ENCODE measurements at places on chromosomes 12 and 14.
A peak's percentile ranks its signal among the peaks of the same experiment; 100 is the strongest.

GRCh38 chr14:74217672-74218448 lies 21.4 kb upstream of the VSX2 start:
- DNase-seq: peak; percentile 84

- DNase-seq: no peak
Measured at GRCh38 chr14:73365727-73366126, 92.6 kb downstream of the NUMB start.

DNA sequence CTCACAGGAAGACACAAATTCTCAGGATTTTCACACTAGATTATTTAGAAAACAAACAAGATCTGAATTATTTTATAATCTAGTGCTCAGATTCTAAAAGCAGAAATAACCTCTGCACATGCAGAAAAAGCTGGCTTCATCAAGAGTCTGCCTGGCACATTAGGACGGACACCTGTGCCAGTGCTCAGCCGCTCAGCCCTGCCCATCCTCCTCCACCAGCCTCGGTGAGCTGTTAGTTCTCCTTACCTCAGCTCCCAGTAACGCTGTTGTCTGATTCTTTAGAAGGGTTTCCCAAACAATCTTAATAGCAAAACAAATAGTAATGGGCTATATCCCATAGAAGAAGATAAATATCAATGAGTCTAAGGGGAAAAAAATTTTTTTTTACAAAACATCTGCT lies 27.7 kb downstream of the DUSP16 start:
- no peak for DNase-seq

DNA sequence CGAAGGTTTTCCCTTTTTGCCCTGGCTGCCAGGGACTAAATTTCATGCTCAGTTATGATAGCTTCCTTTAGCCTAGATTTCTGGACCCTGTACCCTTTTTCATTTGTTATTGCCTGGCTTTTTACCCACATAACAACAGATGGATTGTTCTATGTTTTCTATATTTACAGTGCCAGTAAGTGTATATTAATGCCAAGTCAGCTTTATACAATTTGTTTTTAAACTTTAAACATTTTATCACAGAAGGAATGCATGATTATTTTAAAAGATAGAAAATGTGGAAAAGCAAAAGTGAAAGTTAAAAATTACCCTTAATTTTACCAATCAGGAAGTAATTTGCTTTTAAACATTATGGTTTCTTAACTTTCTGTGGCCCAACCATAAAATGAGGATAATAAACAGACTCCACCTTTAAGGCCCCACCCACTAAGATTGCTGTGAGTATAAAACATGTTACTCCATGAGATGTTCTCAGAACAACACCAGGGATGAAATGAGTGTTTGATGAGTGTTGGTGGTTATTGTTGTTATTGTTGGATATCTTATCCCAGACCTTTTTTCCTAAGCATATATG lies 496.8 kb downstream of the EGLN3 start:
- no peak for DNase-seq

DNA sequence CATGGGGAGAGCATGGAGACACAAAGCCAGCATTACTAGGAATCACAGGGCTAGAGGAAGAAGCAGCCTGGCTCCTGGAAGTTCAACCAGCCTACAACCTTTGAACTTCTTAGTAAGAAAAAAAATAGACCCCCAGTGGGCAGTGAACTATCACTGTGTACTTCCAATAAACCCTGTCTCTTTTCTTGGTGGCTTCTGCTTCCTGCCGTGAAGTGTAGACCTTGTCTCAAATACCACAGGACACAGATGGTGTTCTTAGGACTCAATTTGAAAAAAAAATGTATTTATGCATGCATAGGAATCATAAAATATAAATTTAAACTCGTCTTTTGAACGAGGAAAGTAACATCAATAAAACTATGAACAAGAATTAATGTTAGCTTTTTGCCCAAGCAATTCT lies 3.6 kb upstream of the PTGER2 start:
- no peak for DNase-seq

GRCh38 chr14:104738375-104739019 lies 14.4 kb upstream of the SIVA1 start:
- DNase-seq: no peak

DNA sequence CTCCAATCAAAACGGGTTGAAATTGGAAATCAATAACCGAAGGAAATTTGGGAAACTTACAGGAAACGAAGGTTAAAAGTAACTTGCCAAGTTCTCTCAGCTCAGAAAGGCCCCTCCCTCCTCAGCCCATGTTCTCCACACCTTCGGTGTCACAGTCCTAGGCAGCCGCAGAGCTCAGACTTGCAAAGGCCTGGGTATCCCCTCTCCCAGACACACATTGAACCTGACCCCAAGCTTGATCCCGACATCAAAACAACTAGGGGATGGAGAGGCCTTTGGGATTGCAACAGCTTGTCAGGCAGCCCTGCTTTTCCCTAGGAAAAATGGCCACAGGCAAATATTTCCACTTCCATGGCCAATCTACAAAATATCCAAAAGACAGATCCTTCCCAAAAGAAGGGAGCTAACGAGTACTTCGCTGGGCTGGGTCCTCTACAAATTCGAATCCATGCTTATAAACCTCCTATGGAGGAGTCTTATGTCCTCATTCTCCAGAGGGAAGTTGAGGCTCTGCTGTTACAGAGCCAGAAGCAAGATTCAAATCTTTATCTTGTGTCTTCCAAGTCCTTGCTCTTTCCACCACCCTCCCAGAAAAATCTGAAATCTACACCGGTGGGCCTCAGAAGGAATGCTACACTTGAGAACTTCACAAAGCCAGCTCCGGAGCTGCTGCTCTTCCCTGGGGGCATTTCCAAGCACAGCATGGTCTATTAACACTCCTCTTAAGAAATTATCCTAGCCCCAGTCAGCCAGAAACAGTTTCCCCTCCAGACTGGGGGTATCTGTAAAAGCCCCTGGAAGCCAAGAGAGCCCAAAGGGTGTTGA lies 35.7 kb upstream of the PNMA1 start:
- DNase-seq: peak; percentile 6

GRCh38 chr12:47417121-47417520 lies 288.7 kb downstream of the RPAP3 start:
- DNase-seq: no peak

DNA sequence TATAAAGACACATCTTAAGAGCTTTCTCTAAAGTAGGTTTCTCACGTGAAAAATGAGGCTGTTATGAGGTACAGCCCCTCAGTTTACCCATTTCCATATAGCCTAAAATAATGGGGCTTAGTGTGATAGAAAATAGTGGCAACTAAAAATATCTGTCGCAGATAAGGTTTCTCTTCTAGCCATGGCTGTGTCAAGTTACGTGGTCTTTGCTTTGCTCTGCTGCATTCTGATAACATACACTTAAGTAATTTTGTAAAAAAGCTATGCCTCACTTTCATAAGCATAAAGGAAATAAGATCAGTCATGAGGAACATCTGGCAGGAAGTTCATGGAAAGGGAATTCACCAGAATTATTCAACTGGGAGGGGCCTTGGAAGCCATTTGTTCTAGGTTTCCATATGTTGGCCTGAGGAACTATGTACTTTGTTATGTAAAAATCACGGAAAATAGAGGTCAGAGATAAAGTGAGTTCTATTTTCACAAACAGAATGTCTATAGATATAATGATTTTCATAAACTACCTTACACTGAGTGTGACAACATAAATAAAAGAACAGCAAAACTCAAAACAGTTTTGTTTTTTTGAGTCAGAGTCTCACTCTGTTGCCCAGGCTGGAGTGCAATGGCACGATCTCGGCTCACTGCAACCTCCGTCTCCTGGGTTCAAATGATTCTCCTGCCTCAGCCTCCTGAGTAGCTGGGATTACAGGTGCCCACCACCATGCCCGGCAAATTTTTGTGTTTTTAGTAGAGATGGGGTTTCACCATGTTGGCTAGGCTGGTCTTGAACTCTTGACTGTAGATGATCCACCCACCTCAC lies 195.6 kb upstream of the KRR1 start:
- no peak for DNase-seq

DNA sequence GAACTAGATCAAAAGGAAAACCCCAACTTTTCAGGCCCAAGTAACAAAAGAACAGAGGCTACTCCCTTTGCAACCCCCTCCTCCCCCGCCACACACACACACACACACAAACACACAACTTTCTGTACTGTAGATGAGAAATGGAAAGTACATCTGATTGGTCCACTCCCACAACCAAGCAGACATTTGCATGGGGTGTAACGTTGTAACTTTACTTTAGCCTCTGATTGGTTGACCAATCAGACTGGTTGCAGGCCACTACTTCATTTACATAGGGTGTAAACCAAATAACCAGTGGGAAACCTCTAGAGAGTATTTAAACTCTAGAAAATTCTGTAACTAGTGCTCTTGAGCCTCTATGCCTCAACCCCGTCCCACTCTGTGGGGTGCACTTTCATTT lies 425.5 kb downstream of the GXYLT1 start:
- DNase-seq: no peak

DNA sequence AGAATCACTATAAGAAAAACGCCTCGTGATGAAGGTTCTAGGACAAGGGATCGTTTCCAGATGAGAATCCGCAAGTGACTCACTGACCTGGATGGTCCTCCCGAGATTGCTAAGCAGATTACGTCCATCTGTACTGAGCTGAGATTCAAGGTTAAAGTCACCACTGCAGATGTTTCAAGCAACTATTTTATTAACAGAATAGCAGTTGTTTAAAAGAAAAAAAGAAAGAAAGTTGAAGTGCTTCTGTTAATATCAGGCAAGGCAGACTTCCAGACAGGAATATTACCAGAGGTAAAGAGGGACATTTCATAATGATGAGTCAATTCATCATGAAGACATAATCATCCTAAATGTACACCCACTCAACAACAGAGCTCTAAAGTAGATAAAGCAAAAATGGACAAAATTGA lies 17.9 kb downstream of the PXN start:
- no peak for DNase-seq

DNA sequence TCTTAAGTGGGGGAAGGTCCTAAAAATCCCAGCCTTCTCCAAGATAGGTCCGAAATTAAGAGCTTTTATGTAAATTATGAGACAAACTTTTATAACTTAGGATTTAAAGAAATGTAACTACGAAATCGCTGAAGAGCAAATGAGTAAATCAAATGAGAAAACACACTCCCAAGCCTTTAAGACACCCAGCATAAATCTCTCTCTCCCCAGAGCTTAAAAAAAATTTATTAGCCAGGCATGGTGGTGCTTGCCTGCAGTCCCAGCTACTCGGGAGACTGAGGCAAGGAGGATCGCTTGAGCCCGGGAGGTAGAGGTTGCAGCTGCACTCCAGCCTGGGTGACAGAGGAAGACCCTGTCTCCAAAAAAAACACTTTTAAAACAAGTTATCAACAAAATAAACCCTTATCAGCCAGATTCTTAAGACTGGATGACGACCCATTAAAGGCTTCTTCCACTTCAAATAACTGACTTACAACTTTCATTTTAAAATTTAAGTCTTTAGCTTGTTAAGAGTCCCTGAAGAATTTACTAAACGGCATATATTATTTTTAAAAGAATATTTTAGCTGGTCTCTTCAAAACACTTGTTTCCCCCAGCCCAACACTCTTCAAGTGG lies 3.2 kb downstream of the PTGES3 start:
- DNase-seq: no peak

DNA sequence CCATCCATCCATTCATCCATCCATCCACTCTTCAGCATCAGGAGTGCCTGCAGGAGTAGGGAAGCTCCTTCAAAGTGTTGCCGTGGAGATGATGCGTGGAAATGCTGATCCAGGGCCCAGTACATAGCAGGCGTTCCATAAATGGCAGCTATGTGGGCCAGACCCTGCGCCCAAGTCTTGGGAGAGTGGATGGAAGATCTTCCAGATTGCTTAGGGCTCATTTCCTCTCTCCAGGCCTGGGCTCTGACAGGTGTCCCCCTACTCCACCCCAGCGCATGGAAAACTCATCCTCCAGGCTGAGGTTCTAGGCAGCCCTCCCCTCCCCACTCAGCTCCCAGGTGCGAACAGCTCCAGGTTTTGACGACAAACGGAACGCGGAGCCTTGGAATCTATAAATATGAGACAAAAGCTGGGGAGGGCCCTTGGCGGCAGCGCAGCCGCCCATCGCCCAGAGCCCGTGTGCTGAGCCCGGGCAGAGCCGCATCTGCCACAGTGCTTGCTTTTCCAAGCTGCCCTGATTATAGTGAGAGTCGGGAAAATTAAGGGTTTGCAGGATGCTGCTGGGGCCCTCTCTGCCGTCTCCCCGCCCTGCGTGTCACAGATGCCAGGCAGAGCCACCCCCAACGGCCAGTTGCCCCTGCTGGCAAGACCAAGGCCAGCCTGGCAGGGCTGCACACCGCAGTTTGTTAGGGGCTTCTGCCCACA lies 1.6 kb downstream of the BEGAIN start:
- DNase-seq: no peak

GRCh38 chr14:91116913-91117588 lies 3.2 kb downstream of the DGLUCY start:
- DNase-seq: no peak

- DNase-seq: peak; percentile 5
Measured at GRCh38 chr14:80425686-80426085, 214.4 kb upstream of the DIO2 start.

GRCh38 chr12:96274331-96274730 lies 80.2 kb downstream of the ELK3 start:
- DNase-seq: no peak

DNA sequence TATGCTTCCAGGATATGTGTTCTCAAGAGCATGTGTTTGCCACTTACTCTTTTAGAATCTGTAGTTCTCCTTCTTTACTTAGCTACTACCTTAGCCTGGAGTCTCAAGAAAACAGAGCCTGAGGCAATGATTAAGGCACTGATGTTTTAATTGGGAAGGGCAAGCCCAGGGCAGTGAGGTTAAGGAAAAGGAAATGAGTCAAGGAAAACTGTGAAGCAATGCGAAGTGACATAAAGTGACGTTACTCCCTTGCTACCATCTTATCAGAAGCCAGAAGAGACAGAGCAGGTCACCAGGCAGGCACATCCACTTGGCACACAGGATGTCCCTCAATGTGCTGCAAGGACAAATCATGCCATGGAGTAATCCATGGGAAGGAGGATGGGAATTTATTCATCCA lies 11.3 kb upstream of the EML5 start:
- no peak for DNase-seq

GRCh38 chr12:28583701-28584261 lies 393.5 kb downstream of the CCDC91 start:
- DNase-seq: peak; percentile 15

DNA sequence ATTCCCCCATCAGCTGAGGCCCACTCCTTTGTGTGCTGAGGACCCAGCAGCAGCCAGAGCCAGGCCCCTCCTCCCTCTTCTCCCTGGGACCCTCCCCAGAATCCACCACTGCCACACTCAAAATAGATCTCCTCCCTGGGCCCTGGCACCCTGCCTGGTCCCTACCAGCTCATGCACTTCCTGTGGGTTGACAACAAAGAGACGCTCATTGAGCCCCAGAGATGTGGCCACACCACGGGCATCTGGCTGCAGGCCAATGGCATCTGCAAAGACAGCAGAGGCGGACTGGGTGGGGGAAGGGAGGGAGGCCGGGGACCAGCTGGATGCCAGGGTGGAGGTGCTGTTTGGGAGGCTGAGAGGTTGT lies 16.0 kb upstream of the ENDOU start:
- peak; percentile 30 for DNase-seq

GRCh38 chr14:74835645-74836250 lies 40.2 kb downstream of the PROX2 start:
- no peak for DNase-seq

GRCh38 chr14:36646664-36647416 lies 14.8 kb upstream of the PAX9 start:
- DNase-seq: peak; percentile 54
